NCI-H524 (cell line): ENCODE measurements at places on chromosomes 4 and X.

- no peak for DNase-seq
These were observed 608.1 kb upstream of the AADAT start for GRCh38 chr4:170697845-170698244.

DNA sequence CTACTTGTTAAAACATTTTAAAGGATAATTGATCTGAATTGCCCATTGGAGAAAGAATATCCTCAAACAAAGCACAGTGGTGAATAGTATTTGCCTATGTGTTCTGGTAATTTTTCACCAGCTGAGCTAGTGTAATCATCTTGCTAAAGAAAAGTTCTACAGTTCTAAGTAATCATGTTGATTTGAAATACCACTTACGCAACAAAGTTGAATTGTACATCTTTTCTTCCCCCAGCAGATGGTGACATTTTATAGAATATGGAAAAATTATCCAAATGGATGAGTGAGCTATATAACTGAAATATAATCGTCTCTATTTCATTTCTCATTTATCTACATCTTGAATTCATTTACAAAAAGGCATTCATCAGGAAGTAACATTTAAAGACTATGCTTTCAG is 9.7 kb upstream of the ZNF674 start:
- DNase-seq = no peak

- peak; percentile 82 for DNase-seq
These were observed 96.0 kb downstream of the TENM3 start for GRCh38 chr4:182339221-182339641.

GRCh38 chr4:73272816-73273215 is 14.2 kb upstream of the ANKRD17 start:
- DNase-seq = no peak

DNA sequence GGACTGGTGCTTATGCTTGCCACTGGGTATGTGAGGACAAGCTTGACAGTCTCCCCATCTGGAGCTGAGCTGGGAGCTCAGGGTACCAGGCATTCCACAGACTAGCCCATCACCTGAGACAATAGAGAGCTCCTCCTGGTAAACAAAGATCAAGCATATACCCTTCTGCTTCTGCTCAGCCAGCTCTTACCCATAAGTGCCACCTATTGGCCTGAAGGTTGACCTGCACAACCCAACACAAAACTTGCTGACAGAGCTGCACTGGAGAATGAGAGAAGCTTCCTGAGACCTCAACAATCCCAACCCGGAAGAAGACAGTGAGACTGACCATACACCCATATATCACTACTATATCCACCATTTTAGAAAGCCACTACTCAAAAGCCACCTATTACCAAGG is 1049.2 kb upstream of the INTU start:
- no peak for DNase-seq

- DNase-seq = no peak
These were observed 372.4 kb upstream of the RPS6KA3 start for GRCh38 chrX:20639115-20639514.

GRCh38 chr4:24978291-24979075 is 52.3 kb downstream of the LGI2 start:
- no peak for DNase-seq

DNA sequence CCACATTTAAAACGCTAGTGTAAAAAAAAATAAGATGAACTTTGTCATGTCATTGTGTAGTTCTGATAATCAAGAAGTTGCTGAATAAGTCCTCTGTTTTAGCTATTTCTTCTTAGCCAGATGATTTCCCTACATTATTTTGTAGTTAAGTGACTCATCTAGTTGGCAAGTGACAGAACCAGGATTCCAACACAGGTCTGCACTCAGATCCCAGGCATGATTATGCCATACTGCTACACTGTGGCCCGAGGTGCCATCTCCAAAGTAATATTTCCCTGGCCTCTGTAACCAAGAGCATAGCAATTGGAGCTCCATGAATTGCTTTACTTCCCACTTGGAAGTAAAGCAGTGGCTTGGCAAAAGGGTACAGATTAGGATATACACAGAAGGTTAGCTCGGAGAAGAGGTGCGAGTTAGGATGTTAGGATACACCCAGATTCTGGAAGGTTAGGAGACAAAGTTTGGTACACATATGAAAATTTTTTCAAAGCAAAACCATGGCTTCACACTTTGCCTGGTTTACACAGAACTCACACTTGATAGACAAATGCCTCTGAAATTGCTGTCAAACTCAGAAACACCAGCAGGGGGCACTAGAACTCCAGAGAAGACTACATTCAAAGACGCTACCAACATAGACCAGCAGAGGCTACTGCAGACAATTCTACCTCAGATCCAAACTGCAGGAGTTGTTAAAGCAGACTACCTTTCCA is 41.4 kb downstream of the SRPX2 start:
- DNase-seq = peak; percentile 62

DNA sequence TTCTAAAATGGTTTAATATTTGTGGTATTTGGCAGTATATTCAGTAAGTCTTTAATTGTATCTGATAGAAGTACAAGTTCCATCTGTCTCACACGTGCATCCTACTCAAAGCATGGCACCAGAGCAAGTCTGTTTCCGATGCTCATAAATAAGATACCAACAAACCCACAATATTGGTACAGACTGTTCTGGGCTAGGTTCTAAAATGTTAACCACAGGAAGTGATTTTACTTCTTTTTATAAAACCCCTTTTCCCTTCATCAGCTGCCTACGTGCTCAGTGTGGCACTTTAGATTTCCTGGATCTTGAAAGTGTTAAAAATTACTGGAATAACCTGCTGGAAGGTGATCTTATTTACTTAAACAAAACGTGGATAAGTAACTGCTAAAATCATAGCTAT is 165.1 kb downstream of the CFAP299 start:
- no peak for DNase-seq

DNA sequence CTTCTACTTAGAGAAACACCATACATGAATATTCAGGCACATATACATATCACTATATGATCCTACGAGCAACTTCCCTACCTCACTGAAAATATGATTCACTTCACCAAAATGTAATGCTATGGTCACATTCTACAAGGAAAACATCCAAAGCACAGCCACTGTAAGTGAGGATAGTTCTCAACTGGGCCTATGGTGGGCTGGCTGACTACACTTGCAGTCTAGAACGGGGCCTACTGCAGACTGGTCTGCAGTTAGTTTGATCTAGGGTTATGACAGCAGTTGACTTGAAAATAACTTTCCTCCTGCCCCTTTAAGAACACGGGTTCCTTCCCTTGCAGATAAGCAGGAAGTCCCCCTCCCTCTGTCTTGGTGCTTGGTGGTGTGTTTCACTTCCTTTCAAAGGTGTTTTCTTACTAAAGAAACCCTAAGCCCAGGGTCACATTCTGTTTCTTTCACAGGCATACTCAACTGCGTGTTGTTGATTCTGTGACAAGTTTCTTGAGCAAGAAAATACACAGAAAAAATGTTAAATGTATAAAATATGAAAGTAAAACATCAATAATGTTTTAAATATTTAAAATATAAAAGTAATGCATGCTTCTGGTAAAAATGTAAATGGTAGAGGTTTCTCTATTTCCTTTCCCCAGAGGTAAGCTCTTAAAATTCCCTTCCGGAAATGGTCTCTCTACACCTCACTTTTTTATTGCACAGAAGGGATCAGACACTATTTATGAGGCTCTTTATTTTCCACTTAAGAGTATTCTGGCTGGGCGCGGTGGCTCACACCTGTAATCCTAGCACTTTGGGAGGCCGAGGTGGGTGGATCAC is 18.0 kb upstream of the TMSB4X start:
- DNase-seq = no peak

GRCh38 chr4:38101563-38101962 is 141.4 kb downstream of the PTTG2 start:
- no peak for DNase-seq

- DNase-seq = no peak
These were observed 44.8 kb downstream of the PDS5A start for GRCh38 chr4:39932776-39933402.

- DNase-seq = no peak
These were observed 49.9 kb upstream of the XIAP start for GRCh38 chrX:123809854-123810375.

DNA sequence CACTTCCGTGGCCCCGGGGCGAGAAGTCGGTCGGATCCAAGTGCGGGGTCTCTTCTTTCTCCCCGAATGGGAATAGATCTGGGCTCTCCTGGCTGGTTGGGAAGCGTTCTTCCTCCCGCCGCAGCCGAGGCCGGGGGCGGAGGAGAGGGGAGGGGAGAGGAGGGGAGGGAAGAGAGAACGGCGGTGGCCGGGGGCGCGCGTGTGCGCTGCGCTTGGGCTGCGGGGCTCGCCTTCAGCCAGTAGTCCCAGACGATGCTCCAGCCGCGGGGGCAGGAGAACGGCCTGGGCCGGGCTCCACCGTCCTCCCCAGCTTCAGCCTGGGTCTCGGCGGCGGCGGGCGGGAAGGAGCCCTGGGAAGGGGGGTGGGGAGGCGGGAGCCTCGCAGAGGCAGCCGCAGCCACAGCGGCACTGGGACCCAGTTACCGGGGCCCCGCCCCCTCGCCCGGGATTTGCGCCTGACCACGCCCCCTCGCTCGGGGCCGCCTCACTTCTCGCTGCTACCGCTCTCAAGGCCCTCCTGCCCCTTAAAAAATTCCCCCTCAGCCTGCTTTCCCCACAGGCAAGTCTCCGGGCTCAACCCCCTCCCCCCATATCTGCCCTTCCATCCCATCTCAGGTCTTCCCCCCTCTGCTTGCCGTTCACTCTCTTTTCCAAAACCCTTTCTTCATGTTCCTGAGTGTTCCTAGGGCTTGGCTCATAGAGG is at the start of gene FGD1:
TSS of gene FGD1 (minus strand) at position 421 of the 703 bp plus-strand sequence. CDS start 802 bp downstream, outside the sequence.
- DNase-seq = peak; percentile 71

- no peak for DNase-seq
These were observed 1.9 kb downstream of the BCORL1 start for GRCh38 chrX:129984111-129984958.

- no peak for DNase-seq
These were observed 631.9 kb upstream of the INTU start for GRCh38 chr4:127000846-127001245.

DNA sequence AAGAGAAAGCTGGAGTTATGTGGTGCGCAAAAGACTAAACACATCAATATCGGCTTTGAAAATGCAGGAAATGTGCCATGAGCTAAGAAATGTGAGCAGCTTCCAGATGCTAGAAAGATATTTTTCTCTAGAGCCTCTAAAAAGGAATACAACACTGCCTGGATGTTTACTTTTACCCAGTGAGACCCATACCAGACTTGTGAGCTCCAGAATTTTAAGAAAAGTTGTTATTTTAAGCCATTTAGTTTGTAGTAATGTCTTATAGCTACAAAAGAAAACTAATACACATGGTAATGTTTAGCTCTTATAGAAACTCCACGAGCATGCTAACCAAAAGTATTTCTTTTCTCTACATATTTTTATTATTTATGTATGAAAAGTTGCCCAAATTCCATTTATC is 1389.4 kb downstream of the C4orf33 start:
- no peak for DNase-seq

DNA sequence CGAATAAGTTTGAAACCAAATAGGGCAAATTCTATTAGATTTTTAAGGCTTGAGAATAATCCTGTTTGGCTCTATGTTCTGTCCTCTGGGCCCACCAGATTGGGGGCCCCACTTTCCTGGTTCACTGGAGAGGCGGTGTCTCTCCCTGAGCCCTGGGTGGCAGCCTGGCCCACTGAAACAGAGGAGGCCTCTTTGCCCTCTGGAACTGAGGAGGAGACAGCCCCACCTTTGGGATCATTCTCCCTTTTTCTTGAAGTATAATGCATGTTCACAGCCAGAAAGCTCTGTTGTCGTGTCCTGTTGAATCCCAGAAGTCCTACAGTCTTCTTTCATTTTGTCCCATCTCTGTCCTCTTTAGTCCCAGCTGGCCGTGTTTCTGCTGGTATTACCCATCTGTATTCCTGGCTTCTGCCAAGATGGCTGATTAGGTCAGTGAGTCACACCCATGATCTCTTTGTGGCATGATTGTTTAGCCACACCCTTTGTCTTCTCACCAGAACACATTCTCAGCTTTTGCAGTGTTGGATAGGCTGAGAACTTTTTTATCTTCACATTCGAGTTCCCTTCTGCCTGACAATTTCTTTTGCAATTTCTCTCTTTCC is 8.1 kb upstream of the TBC1D25 start:
- DNase-seq = no peak

DNA sequence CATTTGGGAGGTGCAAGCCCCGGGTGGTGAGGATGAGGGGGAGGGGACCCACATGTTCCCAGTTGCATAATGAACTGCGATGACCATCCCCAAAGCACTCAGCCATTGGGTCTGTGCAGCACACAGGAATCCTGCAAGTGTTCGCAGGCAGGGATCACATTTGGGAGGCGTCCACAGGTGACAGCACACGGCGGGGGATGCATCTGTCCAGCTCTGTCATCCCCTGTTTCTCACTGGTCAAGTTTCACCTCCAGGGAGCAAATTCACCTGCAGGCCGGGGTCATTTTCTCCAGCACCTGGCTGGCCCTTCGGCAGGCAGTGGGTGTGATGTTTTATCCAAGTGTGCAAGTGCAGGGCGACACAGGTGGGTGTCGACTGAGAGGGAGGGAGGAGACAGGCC is 33.3 kb upstream of the SORCS2 start:
- no peak for DNase-seq

DNA sequence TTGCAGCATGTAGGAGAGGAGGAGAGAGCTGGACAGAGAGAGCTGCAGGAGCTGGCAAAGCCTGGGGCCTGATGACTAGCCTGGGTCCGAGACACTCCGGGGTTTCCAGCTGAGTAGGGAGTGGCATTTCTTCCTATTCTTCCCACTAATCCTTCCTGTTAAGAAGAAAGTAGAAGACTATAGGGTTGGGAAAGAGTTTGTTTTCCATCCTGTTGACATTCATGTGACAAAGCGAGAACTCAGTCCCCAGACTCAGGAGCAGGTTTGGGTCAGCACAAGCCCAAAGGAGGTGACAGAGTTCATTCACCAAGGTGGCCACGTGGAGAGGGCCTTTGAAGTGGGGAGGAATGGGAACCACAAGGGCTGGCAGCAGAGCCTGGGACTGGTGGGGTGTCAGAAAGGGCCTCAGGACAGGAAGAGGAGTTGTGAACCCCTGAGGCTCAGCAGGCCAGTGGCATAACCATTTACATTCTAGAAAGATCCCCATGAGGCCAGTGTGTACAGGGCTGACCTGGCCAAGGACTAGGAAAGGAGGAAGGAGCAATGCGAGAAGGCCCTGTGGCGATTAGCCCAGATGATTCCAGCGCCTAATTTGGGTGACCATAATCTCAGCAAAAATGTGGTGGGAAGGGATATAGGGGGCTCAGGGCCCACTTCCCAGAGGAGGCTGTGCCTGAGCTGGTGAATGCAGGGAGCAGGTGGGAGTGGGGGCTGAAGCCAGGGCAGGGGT is 3.3 kb upstream of the HAUS3 start:
- DNase-seq = no peak

DNA sequence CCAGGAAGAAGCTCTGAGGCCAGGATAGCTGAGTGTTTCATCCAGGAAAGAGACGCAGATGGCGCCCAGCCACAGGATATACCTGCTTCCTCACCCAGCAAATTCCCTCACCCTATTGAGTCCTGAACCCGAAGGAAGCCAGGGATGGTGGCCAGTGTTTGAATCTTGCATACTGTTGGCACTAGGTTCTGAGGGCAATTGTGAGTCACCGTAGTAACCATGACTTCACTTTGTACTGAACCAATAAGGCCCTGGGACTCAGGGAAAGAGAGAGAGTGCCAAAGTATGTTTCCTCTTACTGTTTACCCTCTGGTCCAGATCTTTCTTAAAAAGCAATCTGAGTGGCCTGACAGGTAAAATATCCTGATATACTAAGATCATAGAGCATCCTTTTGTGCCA is 25.6 kb upstream of the SMIM10L2A start:
- no peak for DNase-seq
